ENCODE measurements at places on chromosomes 1 and 21.
A peak's percentile ranks its signal among the peaks of the same experiment; 100 is the strongest.

GRCh38 chr1:195030793-195031192, 1577.4 kb downstream of the KCNT2 start:
- DNase-seq, result no peak

GRCh38 chr1:2115702-2116341, 65.6 kb downstream of the PRKCZ start:
- no peak for DNase-seq

DNA sequence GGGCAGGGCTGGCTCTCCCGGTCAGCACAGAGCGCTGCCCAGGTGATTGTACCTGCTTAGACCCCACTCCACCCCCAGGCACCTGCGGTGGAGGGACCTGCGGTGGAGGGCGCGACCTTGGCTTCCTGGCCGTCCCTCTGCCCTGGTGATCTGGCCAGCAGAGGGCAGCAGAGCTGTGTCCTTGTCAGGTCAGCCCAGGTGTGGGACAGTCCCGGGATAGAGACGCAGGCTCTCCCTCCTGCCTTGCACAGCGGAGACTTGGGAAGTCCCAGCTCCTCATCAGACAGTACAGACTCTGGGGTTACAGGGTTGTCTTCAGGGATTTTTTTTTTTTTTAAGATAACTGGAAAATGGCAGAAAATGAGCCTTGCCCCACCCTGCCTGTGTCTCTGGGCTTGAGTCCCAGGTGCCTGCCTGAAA, 10.0 kb downstream of the SLX9 start:
- DNase-seq, result peak; percentile 71

DNA sequence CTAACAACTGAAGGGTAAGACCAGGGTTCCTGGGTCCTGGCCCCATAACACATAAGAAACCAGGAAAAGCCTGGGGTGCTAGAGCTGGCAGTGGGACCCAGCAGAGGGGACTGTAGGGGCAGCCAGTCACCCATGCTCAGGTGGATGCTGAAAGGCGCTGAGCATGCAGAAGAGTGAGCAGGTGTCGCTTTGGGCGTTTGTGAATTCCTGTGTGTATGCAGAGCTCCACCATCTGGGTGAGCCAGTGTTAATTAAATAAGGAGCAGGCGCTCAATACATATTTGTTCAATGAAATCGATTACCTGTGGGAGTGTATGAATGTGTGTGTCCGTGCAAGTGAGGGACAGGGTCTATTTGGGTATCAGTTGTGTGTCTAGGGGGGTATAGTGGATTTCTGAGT, 499 bp downstream of the C1QA start:
- DNase-seq, result no peak

DNA sequence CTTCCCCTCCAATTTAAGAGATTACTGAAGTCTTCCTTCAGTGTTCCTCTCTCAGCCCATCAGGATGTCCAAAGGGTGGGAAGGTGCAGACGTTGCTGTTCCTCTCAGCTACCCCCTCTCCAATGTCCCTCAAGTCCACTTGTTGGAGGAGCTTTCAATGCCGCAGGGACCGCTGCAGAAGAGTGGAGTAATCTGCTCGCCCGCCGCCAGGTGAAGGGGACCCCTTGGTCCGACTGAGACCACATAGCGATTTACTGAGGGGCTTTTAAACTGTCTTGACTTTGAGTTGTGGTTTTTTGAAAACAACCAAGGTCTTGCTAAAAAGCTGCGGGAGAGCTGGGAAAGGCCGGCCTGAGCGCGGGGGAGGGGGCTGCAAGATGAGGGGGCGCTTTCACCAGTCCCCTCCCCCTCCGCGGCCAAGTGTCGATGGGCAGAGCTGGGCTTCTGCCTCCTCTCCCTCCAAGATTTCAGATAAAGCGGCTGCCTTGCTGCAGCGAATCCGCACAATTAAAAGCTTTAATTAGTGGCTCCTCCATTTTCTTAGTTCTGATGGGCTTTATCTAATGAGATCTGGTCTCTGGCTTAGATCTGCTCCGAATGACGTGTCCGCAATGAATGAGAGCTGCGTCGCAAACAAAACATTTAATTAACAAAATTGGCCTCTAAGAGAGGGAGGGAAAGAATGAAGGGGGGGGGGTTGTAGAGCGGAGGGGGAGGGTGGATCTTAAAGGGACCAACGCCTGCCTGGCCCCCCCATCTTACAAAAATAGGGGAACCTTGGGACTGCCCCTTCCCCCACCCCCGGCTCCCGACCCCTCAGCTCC, 5.9 kb downstream of the LMO4 start:
- DNase-seq, result peak; percentile 61

DNA sequence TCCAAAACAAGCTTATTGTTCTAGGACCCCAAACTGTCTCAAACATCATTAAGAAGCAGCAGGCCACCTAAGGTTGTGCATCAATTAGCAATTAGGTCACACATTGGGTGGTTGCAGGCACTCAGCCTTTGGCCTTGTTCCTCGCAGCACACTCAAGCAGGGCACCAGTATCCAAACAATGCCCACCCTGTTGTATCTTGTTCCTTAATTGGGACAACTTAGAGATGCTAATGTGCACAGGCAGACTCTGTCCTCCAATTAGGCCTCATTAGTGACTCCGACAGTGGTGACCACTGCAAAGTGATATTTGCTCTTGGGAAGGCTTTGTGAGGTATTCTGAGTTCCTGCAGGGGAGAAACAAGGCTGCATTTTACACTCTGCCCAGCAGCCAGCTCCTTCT, 515.1 kb upstream of the PTBP2 start:
- no peak for DNase-seq

GRCh38 chr1:53467391-53467790, 8.2 kb downstream of the DMRTB1 start:
- no peak for DNase-seq

- DNase-seq, result no peak
Observed at GRCh38 chr1:229085291-229085690, 185.6 kb upstream of the RAB4A start.

GRCh38 chr1:29639741-29640427, 403.6 kb downstream of the PTPRU start:
- peak; percentile 6 for DNase-seq
